Stimulated activated CD8-positive, alpha-beta memory T cell treated with anti-CD3 and anti-CD28 coated beads, Interleukin-4, amount 100 ng/mL, for 4 hours (primary cell): ENCODE measurements at places on chromosomes 4 and X.

DNA sequence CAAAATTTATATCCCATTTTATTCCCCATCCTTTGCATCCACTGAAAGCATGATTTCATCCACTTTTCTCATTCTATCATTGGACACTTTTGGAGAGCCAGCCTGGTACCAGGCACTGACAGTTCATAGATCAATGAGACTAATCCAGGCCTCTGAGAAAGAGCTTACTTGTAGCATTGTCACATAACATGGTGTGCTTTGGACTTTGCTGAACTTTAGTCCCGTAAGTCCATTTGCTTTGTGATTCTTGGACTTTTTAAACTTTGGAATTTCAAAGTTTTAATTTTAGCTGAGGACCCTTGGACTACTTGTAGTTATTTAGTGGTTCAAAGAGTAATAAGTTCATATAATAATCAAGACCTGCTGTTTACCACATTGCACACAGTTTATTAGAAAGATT lies 11.5 kb downstream of the LIAS start:
- DNase-seq = no peak

DNA sequence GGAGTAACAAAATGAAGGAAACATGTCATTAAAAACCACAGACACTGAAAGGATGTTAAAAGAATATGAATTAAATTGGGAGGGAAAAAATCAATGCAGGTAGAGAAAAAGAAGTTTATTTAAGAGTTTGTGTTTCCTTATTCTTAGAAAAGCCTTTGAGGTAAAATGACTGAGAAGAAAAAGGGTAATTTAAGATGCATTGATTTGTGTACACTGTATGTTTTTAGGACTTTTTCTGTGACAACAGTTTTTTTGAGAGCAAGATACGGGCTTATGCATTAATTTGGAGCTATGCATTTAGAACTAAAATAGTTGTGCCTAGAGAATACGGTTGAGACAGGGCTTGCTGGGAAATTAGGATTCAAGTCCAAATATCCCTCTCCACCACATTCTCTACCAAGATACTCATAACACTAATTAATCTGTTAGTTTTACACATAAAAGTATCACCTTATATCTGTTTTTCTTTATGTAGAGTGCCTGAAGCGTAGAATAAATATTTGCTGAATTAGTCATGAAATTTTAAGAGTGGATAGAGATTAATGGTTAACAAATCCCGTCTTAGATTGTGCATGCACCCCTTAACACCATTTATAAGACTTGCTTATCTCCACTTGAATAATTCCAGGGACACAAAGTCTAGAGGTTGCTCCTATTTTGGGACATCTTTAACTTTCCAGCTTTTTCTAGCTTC lies 232.5 kb downstream of the PCDH7 start:
- no peak for DNase-seq

DNA sequence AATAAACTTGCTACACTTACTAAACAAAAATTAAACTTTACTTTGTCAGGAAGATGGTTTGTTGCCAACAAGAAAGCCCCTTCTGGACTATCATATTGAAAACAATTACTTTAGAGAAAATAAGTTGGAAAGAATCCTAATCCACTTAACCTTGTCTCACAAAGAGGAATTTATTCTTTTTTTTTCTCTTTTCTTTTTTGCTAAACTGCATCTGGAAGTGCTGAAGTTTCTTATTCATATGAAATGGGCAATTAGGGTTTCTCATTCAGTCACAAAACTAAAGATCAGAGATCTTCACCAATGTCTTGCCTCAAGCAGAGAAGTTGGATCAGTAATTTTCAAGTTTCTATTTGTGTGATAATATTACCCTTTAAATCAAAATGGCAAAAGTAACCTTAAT lies 234.9 kb upstream of the AMOT start:
- DNase-seq = no peak

DNA sequence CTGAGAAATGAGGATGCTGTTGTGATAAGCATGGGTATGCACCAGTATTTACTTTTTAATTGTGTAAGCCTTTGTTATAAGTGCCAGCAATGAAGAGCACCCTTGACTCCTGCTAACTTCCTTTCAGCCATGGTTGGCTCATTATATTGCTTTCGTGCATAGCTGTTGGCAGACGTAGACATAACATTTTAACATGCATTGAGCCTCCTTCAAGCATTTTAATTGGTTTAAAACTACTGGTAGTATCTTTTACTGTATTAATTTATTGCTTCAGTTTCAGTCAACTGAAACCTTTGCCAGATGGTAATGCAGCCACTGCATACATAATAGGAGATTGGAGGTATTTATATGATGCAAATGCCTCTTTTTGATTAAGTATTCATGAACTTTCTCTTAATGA lies 1285.4 kb downstream of the PCDH18 start:
- no peak for DNase-seq

DNA sequence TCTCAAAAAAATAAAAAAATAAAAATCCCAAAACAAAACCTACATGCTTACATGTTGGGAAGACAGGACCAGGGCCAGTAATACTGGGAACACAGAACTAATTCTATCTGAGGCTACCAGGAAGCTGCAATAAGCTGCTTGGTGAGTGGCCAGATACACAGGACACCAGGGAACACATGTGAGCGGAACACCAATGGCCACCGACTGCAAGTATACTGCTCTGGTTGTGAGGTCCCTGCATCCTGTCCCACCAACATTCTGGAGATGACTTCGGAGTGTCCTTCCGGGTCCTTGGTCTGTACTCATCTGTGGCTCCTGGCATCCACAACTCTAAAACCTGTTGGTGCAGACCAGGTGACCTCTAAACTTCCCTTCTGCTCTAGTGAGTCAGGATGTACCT lies 2.7 kb downstream of the TNIP2 start:
- DNase-seq = no peak

DNA sequence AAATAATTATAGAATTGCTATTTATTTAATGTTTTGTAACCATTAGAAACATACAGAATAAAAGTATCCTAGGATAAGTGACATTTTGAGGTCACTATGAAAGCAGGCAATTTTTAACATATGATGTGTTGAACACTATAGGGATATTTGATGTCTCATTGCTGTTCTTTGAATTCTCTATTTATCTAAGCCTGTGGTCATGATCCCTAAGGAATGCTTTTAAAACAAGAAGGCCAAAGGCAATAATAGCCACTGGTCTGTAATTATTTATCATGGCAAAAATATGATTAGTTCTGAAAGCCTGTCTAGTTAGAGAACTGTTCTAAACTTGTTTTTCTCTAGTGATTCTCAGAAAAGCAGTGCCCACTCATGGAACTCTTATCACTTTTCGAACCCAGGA lies 186.6 kb downstream of the RPA4 start:
- no peak for DNase-seq

- no peak for DNase-seq
Measured at GRCh38 chr4:3520276-3520675, 11.9 kb downstream of the LRPAP1 start.

DNA sequence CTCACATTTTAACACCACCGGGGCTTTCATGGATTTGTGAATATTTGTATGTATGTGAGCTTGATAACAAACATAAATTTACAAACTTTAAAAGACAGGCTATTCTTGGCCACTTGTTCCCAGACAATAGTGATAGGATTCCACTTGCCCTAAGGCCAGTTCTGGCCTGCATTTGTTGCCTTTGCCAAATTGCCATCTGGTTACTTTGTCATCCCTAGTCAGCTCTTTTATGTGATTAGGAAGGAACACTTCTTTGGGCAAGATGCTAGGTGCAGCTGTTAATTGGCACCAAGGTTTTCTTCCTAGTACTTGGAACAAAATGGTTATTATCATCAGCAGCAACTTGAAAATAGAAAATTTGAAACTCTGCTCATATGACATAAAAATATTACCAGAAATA lies 63.3 kb downstream of the CCSER1 start:
- DNase-seq = no peak

- no peak for DNase-seq
Measured at GRCh38 chrX:38882894-38883626, 81.8 kb downstream of the MID1IP1 start.

- DNase-seq = no peak
Measured at GRCh38 chr4:1018147-1019020, 7.0 kb downstream of the FGFRL1 start.

GRCh38 chrX:151815398-151815797 lies 80.9 kb downstream of the CNGA2 start:
- no peak for DNase-seq

DNA sequence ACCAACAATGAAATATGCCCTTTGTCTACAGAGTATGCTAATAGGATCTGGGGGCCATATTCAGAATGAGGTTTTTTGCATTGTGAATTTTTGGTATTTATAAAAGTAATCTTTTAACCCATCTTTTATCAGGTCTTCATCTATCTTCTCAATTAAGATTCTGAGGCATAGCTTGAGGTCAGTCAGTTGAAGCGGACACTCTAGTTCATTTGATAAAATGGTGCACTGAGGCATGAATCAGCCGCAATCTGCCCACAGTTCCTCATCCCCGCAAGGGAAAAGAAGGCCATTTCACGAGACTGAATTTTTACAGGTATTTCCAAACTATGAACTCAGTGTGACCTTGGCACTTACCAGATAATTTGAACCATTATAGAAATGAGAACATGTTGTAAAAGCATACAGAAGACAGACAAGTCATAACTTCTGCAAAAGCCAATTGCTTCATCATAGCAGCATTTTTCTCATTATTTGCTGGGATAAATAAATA lies 19.3 kb upstream of the VCX2 start:
- no peak for DNase-seq

DNA sequence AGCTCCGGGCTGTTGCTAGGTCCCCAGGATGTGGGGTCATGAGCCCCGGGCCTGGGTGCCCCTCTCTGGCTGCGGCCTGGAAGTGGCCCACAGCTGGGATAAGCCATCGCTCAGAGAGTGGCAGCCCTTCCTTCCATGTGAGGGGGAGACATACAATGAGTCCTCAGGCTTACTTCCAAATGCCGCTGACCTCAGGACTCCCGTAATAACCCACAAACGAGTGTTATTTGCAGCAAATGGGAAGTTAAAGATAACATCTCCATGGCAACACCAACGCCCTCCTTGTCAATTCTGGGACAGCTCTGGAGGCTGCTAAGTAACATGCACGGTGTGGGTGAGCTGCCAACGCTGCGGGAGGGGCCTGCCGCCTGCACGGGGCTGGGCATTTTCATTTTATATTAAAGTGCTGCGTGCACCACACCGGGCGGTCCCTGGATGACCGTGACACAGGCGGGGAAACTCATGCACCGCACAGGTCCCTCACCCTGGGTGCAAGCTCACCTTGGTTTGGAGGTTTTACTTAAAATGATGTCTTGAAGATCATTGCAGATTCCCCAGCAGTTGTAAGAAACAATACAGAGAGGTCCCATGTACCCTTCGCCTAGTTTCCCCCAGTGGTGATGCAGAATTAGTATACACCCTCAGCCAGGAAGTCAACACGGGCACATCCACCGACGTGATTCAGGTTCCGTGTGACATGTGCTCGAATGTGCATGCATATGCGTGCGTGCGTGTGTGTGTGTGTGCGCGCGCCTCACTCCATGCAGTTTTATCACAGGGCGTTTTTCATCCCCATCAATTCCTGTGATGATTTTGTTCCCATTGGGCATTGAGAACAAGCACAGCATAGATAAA lies 79.4 kb downstream of the ABLIM2 start:
- no peak for DNase-seq

DNA sequence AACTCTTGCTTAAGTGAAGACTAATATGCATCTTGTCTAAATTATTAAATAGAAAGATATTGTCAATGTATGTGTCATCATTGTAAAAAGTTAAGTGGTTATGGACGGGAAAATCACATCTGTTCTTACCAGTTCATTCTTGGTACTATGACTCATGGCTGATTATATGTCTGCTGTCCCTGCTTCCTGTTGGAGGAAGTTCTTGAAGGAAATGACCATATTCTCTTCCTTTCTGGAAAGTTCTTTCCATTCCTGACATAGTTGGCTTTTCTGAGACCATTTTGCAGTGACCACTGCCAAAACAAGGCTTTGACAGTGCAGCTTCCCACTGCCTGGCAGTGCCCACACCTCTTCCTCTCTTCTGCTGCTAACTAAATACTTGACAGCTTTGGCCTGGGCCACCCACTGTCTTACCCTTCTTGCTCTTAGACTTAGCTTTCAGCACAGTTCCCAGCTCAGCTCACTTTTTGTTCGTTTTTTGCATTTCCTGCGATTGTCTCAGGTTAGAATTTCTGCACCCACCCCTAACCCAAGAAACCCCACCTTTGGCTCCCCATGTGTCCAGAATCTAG lies 13.2 kb upstream of the CLDN24 start:
- no peak for DNase-seq

GRCh38 chr4:140019619-140020347 lies 134.2 kb downstream of the MAML3 start:
- DNase-seq = no peak

GRCh38 chrX:130330706-130331105 lies 9.0 kb upstream of the SLC25A14 start:
- DNase-seq = no peak

GRCh38 chrX:22959204-22959920 lies 40.4 kb upstream of the DDX53 start:
- no peak for DNase-seq

GRCh38 chr4:156303708-156304107 lies 350.0 kb upstream of the CTSO start:
- DNase-seq = no peak

GRCh38 chrX:11364835-11365234 lies 71.6 kb downstream of the AMELX start:
- DNase-seq = no peak

- no peak for DNase-seq
Measured at GRCh38 chr4:165931741-165932140, 58.7 kb downstream of the TLL1 start.

- DNase-seq = no peak
Measured at GRCh38 chr4:153083447-153083947, 120.7 kb upstream of the TRIM2 start.

- DNase-seq = no peak
Measured at GRCh38 chr4:141248029-141248428, 27.3 kb downstream of the ZNF330 start.

GRCh38 chr4:76745240-76745639 lies 152.7 kb downstream of the SOWAHB start:
- no peak for DNase-seq

GRCh38 chr4:78567500-78568060 lies 16.0 kb downstream of the ANXA3 start:
- DNase-seq = no peak

- DNase-seq = no peak
Measured at GRCh38 chrX:13345438-13345837, 25.6 kb upstream of the ATXN3L start.
